ENCODE measurements at places on chromosomes 4 and X.

GRCh38 chr4:8532245-8532781, 47.9 kb upstream of the GPR78 start:
- DNase-seq = no peak

GRCh38 chr4:4539481-4539880, 2.4 kb downstream of the STX18 start:
- DNase-seq = no peak

GRCh38 chrX:13699183-13699826, 10.4 kb downstream of the RAB9A start:
- no peak for DNase-seq

- DNase-seq = no peak
Measured at GRCh38 chr4:91280551-91281290, 1023.0 kb upstream of the GRID2 start.

DNA sequence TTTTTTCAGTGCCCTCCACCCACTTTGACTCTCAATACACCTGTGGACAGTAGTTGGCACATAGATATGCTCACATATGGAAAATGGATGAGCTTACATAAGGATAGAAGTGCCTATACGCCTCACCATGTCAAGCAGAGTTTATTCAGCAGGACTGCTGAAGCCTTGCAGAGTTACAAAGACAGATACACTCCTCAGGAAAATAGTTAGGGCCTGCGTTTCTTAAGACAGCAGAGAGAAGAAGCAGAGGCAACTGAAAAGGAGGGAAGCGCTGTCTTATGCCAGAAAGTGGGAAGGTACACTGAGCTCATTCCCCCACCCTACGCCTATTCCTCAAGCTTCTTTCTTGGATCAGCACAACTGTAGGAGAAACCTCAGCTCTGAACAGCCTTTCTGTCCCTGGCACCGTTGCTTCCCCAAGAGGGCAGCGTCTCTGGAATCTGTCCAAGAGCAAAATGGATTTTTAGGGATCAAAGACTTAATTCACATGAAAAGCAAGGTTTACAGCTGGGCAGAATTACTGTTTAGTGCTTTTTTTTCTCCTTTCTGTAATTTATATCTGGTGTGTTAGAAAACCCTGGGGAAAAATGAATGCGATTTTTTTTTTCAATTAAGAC, 37.3 kb upstream of the MBTPS2 start:
- no peak for DNase-seq

- no peak for DNase-seq
Measured at GRCh38 chr4:141534985-141535384, 101.4 kb upstream of the IL15 start.

- no peak for DNase-seq
Measured at GRCh38 chr4:128810331-128810870, 901 bp downstream of the JADE1 start.

DNA sequence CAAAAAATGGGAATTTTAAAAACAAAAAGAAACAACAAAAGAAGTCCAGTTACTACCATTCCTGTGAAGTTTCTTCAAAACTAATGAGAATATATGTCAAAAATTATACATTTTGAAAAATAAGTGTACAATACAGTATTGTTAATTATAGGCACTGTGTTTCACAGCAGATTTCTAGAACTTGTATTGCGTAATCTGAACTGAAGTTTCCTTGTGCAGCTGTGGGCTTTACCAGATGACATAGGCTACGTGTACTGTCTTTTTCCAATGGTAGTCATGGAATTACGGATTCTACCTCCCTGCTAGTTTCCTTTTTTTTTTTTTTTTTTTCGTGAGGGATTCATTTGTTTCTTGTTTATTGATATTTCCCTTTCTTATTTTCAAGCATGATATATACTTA, 113.8 kb upstream of the GABRA2 start:
- DNase-seq = no peak
